ENCODE measurements at places on chromosomes 13 and 19.

DNA sequence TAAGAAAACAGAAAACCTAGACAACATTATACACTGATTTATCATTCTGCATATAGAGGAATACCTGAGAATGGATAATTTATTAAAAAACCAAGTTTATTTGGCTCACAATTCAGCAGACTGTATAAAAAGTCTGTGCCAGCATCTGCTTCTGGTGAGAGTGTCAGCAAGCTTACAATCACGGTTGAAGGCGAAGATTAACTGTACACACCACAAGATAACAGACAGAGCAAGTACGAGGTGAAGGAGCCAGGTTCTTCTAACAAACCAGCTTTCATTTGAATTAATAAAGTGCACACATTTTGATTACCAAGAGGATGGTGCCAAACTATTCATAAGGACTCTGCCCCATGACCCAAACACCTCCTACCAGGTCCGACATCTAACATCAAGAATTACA is 28.8 kb downstream of the ZNF91 start:
- DNase-seq, result no peak

DNA sequence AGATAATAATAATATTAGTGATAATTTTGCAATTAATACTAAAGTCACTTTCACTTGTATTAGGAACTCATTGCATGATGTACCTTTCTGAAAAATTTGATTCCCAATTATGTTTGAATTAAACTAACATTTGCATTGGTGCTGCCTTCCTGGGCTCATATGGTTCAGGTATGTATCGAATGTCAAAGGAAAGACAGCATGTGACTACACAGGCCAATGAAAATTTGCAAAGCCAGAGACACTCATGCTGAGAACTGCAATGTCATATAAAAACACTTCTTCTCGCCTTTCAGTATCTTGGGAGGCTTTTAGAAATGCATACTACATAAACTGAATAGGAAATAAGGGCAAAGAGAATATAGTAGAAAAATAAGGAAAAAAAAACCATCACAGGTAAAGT is 44.3 kb downstream of the RAP2A start:
- no peak for DNase-seq

- DNase-seq, result no peak
These were observed 16.3 kb upstream of the TSPAN16 start for GRCh38 chr19:11279505-11280236.

DNA sequence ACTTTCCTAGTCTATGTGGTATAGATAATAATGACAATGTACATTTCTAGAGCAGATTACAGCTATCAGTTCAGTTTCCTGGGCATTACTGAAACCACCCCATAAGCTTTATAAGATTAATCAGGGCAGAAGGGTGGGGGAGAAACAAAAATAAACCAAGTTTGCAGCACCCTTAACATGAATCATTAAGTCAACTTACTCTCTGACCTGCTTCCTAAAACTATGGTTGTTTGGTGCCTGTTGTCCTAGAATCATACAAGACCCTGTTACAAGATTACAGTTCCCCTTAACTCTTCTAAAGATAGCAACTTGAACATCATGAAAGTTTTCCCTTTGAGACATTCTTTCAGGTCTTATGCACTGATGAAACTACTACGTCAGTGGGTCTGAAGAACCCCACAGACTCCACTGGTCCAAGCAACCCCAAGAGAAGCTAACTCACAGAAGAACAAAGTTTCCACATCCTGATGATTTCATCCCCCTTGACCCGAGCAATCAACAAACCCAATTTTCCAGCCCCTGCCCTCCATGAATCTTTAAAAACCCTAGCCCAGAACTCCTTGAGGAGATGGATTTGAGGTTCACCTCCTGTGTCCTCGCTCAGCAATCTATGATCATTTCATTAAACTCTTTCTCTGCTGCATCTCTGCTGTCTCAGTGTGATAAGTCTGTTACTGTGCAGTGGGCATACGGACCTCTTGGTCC is 336.5 kb downstream of the FOXO1 start:
- DNase-seq, result no peak

DNA sequence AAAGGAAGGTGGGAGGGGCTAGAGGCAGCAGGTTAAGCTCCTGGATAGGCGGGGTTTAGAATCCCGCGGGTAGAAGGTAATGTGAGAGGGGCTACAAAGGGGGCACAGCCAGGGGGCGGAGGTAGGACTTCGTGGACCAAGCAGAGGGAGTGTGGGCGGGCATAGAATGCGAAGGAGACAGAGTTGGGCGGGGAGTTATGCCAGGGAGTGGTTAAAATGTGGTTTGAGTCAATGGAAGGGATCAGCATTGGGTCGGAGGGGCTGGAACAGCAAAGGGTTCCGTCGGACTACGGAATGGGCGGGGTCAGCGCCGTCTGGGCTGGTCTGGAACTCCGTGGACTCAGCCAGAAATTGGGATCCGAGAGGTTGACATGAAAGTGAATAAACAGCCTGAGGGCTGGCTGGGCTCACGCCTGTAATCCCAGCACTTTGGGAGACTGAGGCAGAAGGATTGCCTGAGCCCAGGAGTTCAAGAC is 3.0 kb downstream of the LTBP4 start:
- no peak for DNase-seq

DNA sequence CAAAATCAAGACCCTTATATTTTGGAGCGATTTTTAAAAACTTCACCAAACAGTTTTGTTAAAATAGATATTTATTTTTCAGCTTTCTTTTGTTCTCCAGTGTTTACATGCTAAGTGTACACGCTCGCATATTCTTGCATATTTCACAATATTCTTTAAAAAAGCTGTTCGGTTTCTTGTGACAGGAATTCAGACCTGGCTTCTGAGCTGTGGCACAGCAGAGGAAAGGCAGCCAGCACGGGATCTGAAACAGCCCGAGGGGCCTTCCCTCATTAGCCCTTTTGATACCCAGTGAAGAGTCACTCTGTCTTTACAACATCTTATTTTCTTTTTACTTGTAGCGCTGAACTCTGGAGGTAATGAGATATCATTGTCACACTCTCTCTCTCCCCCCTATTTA is 234.0 kb downstream of the B3GLCT start:
- no peak for DNase-seq

All from stimulated activated CD4-positive, alpha-beta T cell treated with anti-CD3 and anti-CD28 coated beads, Interleukin-1b, Interleukin-23, amount 100 ng/mL, for 24 hours (primary cell).